Effector CD8-positive, alpha-beta T cell (primary cell): ENCODE measurements at places on chromosomes 5 and 9.

DNA sequence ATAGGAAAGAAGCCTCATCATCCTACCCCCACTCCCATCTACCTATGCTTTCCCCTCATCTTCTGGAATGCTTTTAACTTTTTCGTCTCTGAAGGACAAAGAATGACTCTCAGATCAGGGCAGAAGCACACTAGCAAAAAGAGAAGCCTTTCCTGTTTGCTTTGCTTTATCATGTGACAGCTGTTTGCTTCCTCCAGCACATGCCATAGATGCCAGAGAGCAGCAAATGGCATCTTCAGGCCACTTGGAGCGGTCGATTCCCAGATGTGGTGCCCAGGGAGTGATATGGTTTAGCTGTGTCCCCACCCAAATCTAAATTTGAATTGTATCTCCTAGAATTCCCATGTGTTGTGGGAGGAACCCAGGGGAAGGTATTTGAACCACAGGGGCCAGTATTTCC is 294.8 kb downstream of the GADD45G start:
- no peak for DNase-seq

- no peak for DNase-seq
Observed at GRCh38 chr5:124260921-124261515, 485.4 kb downstream of the ZNF608 start.

DNA sequence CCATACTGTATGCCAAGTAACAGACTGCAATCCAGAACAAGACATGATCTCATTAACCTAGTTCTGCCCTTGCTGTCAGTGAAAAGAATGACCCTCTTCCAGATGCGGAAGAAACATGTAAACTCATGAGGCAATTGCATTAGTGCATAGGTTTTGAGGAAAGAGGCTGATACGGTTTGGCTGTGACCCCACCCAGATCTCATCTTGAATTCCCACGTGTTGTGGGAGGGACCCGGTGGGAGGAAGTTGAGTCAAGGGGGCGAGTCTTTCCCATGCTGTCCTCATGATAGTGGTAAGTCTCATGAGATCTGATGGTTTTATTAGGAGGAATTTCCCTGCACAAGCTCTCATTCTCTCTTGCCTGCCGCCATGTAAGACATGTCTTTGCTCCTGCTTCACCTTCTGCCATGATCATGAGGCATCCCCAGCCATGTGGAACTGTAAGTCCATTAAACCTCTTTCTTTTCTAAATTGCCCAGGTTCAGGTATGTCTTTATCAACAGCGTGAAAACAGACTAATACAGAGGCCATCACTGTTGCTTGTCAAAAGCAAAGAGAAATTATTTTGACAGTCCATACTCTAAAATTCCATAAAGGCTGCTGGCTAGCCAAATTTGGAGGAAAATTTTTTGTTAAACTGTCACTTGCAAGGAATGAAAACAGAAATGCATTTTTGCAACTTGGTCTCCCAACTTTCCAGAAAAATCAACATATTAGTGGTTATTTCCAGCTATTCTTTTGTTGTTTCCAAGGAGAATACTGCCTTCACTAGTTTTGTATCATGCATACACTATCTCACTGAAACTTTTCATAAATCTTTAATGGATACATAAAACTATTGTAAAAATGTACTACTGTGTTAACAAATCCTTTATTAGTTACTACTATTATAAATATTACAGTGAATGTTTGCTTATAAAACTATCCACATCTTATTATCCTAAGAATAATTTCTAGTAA is 3.2 kb upstream of the ARL15 start:
- no peak for DNase-seq

- DNase-seq = no peak
Observed at GRCh38 chr9:3507395-3508077, 18.3 kb downstream of the RFX3 start.

DNA sequence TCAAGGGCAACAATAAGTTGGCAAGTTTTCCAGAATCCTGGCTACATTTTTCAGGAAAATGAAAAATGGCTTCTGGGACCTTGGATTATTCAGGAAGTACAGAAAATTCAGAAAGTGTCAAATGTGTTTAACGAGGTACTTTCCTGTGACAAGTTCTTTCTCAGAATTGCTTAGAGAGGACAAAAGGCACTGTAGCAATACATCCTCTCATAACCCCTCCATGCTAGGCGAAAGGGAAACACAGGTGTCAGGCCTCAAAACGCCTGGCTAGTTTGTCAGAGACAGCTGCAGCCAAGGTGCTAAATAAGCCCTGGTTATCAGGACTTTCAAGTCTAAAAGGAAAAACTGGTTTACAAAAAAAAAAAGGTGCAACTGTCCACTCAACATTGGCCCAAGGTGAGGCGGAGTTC is 115.2 kb downstream of the GNAQ start:
- no peak for DNase-seq

DNA sequence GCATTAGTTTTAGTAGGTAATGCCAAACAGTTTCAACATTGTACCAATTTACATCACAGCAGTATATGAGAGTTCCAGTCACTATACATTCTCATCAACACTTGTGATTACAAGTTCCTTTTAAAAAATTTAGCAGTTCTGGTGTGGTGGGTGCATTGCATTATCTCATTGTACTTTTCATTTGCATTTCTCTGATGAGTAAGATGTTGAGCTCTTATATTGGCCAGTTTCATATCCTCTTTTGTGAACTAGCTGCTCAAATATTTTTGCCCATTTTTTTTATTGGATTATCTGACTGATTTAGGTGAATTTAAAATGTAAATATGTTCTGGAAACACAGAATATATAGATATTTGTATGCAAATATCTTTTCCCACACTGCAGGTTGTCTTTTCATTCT is 160.9 kb upstream of the NR3C1 start:
- no peak for DNase-seq

DNA sequence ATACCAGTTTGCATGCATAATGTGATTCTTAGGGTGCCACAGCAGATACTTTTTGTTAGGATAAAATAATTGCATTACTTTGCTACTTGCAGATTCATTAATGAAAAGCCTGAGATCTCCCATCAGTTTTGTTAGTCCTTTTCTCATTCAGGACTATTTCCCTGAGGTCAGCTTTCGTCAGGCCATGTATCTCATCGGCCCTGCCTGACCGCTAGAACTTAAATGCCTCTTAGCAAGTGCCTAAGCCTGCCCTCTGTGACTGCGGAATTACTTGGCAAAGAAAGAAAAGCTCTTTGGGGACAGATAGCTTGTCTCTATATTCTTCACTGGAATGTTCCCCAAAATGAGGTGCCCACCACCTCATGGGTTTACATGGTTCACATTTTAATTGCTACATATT is 147.8 kb downstream of the KCTD16 start:
- no peak for DNase-seq

DNA sequence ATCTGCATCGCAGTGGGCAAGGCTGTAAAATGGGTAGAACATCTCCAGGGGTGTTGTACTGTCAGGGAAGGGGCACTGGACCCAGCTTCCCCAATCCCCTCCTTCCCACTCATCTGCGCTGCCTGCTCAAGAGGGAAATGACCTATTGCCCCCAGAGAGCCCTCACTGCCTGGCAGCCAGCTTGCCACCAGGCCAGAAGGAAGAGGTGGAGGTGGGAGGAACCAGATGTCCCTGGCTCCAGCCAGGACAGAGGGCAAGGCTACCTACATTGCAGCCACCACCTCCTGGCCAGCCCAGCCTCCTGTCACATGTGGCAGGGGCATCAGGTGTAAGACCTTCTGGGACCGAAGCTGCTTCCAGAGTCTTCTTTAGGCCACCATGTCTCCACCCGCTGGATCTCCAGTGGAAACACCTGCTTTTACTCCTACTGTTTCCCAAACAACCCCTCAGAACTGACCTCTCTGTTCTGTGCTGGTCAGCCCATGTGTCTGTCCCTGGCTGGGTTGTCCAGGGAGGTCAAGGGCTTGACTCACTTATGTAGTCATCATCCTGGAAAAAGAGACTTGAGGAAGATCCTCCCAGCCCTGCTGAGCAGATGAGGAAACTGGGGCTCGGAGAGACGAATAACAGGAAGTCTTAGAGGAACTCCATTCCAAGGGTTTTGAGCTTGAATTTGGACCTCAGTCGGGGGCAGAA is 42.3 kb downstream of the JADE2 start:
- DNase-seq = no peak

- DNase-seq = no peak
Observed at GRCh38 chr5:153749960-153750359, 259.5 kb downstream of the GRIA1 start.

GRCh38 chr5:38497946-38498345 is 58.5 kb downstream of the LIFR start:
- no peak for DNase-seq

DNA sequence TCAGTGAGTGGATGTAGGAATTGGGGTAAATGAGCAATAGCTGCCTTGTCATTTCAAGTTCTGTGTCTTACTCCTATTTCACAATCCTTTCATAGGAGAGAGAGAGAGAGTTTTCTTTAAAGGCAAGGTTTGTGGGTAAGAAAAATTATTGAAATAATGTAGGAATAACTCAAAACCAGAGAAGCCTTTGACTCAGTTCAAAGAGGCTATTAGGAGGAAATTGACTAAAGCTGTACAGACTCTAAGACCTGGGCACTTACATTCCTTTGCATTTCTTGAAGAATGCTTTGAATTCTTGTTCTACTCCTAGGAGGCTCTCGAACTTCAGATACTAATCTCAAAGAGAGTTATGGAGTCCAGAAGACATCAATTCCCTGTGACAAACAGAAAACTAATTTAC is 257.1 kb downstream of the FBXL7 start:
- DNase-seq = no peak

GRCh38 chr9:119884438-119884837 is 515.2 kb upstream of the BRINP1 start:
- no peak for DNase-seq

DNA sequence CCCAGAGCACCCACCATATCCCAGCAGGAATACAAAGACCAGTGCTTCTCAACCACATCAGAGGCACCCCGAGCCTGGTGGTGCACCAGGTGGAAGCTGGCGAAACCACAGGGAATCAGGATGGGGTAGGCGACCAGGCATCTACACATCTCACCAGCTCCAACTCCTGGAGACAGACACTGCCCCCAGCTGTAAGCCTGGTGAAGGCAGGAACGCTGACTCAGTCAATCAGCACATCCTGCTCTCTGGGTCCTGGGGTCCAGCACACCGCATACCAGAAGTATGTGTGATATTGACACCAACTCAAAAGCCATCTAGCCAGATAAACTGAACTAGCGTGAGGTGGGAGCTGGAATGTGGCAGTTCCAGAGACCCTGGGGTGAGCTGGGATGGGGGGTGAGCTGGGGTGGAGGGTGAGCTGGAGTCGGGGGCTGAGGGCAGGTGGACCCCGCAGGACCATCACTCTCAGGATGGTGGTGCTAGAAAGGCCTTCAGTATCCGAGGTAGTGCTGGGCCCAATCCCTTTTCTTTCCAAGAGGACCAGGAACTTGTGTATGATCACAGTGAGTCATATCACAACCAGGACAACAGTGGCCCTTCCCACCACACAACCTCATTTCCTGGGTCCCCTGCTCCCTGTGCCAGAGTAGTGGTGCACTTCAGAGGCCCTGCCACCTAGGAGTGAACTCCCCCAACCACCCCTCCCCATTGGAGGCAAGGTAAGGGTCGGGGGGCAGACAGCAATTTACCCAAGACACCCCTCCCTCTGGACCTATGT is 2.5 kb downstream of the DBN1 start:
- DNase-seq = no peak

GRCh38 chr9:101727612-101728524 is 10.6 kb downstream of the GRIN3A start:
- no peak for DNase-seq

DNA sequence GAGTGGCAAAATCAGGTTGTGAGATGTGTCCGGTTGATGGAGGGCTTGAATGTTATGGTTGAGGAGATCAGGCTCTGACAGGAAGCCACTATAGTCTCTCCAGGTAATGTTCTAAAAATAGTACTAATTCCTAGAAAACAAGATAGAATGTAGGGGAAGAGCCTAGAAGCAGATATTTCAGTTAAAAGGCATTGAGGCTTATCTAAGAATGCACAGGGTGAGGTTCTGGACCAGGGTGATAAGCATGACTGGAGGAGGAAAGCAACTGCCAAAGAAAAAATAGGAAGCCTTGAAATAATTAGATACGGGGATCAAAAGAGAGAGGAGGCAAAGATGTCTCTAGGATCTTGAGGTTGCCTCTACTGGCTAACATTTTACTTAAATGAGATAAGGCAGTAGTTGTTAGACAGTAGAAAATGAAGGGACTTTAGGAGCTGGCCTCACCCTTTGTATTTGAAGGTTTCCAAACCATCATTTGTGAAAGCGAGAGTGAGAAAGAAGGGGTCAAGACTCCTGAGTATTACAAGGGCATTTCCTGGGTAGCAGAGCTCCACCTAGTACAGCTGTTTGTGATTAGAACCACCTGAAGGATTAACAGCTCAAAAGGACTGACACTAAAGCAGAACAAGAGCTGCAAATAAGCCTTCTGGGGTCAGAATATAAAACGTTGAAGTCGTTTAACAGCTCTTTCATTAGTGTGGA is 15.4 kb upstream of the ARL15 start:
- no peak for DNase-seq

GRCh38 chr5:60821488-60822284 is 22.4 kb downstream of the ELOVL7 start:
- DNase-seq = no peak

GRCh38 chr5:73336366-73336765 is 112.2 kb downstream of the FOXD1 start:
- DNase-seq = no peak

DNA sequence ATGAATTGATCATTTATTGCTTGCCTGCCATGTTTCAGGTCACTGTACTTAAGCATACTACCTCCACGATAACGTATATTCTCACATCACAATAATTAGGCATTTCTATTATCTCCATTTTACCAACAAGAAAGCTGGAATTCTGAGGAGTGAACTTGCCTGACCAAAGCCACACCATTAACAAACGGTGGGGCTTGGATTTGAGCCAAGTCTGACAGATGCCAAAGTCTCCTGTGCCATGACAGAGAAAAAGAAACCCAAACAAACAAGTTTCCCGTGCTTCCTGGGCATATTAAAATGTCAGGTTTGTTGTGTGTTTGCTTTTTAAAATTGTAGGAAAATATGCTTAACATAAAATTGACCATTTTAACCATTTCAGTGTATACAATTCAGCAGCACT is 40.8 kb upstream of the KCNV2 start:
- DNase-seq = no peak

DNA sequence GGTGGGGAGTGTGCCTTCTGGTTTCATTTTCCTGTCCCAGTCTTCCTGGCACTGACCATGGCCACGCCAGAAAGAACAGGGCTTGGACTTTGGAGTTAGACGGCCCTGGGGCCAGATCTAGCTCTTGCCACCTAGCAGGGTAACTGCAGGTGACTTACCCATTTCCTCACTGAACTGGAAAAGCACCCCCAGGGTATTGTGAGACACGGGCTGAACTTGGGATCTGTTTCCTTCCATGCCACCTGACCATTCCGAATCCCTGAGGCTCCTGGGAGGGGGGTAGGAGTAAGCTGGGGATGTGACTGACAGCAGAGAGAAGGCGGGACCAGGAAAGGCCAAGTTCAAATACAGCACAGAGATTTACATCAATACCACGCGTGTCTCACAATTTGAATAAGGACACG is 9.4 kb downstream of the HNRNPAB start:
- DNase-seq = no peak
